Fibroblast of skin of abdomen (primary cell): ENCODE measurements at places on chromosomes 7 and 10.

DNA sequence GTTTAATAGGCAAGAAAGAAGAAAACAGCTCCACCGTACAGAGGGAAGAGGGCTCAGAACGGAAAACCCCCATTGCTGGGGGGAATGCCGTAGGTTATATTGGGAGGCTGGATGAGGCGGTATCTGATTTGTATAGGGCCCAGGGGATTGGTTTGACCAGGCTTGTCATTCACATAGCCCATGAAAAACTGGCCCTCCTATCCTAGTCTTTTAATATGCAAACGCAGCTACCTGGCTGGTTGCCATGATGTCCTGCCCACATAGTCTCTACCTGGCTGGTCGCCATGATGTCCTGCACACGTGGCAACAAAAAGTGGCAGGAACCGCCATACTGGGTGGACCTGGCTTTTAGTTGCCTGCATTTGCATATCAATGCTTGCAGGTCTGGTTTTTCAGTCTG, 84.7 kb downstream of the AUTS2 start:
- DNase-seq, result no peak

- no peak for DNase-seq
Observed at GRCh38 chr7:47216439-47216838, 365.5 kb downstream of the TNS3 start.

GRCh38 chr7:79282882-79283602, 170.4 kb downstream of the MAGI2 start:
- DNase-seq, result peak; percentile 93

DNA sequence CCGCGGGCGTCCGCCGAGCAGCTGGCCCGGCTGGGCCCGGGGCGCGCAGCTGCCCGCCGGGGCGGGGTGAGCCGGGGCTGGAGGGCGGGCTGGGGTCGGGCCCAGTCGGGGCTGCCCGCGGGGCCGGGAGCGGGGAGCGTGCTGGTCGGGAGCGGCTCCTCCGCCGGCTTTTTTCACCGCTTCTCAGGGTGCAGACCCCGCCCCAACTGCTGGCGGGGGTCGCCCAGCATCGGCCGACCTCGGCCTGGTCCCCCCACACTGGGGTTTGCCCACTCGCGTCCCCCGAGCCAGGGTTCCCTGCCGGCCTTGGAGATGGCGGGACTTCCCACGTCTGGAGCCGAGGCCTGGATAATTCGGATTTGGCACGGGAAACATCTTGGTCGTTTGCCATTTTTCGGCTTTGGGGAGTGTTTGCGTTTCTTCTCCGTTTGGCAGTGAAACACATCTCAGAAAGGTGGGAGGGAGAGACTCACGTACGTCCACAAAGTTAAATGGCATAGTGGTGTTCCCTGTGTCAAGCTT, 432 bp downstream of the TMEM248 start:
- peak; percentile 40 for DNase-seq

DNA sequence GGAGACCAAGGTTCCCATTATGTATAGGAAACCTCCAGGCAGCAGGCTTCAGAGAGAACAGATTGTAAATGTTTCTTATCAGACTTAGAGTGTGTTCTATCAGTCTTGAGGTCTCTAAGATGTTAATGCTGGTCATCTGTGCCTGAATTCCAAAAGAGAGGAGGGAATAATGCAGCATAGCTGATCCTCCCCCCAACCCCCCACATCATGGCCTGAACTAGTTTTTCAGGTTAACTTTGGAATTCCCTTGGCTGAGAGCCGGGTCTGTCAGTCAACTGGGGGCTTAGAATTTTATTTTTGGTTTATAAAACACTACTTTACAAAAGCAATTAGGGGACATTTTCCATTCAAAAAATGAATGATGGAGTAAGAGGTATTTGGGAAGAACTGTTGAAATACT, 184.3 kb downstream of the NEBL start:
- no peak for DNase-seq

DNA sequence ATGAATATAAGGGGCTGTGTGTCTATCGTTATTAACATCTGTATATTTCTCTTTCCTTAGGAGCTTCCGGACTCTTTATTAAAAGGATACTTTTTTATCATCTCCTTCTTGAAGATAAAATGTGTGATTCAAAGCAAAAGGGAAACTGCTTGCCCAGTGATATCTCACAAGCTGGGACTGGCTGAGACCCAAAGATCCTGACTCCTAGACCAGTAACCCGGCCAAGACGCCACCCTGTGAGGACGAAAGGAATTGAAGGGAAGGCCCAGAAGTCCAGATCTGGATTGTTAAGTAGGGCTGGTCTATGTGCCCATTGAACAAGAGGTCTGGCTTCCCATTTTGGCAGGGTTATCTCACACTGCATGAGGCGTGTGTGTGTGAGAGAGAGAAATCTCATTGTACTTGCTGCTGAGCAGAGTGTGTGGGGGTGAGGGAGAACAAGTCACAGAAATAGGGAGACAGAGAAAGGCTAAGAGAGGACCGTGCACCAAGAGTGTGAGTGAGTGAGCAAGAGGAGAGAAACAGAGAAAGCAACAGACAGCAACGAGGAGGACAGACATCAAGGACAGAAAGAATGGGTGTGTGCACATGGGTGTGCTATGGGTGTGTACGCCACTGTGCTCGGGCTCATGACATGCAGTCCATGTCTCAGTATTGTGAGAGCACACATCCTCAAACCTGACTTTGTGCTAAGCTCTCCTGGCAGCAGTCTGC, 75.4 kb downstream of the PLXNA4 start:
- no peak for DNase-seq

- no peak for DNase-seq
Observed at GRCh38 chr7:106552645-106553445, 108.1 kb downstream of the CCDC71L start.

GRCh38 chr10:122182308-122182707, 88.8 kb upstream of the BTBD16 start:
- no peak for DNase-seq

DNA sequence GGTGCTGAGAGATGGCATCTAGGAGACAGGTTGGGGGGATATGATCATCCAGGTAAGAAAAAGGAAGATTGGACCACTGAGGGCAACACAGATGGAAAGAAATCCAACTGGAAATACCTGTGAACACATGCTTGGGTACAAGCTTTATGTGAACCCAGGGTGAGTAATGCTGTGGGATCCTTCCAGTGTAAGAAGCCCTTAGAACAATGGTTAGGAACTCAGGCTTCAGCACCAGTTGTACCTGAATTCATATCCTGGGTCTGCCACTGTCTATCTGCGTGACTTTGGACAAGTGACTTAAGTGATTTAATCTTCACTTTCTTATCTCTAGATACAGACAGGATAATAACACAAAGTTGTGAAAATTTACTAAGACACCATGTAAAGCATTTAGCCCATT, 131.0 kb downstream of the ST7 start:
- no peak for DNase-seq

DNA sequence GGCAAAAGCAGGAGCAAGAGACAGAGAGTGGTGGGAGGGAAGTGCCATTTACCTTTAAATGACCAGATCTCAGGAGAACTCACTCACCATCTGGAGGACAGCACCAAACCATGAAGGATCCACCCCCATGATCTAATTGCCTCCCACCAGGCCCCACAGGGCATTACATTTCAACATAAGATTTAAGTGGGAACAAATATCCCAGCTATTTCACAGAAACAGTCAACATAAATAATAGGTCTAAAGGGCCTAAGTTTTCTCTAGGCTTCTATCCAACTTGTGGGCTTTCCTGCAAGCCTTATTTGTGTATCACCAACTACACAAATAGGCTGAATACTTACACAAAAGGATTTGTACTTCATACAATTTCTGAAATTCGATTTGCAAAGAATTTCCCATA, 196.8 kb upstream of the POT1 start:
- DNase-seq, result peak; percentile 0

GRCh38 chr7:44794331-44794730, 2.1 kb upstream of the PPIA start:
- DNase-seq, result peak; percentile 52

- DNase-seq, result no peak
Observed at GRCh38 chr10:98745645-98746044, 298.9 kb upstream of the HPS1 start.

DNA sequence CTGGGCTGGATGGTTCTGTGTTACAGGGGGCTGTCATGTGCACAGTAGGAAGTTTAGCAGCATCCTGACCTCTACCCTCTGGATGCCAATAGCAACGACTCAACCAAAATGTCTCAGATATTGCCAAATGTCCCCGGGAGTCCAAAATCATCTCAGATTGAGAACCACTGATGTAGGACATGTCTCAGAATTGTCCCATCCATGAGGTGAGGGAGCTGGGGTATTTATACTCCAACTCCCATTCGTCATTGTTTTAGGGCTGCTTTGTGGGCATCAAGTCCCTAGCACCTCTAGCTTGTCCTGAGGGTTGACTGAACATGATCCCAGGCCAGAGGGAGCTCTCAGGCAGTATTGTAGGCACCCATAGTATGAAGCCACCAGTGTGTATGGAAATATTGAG, 25.2 kb upstream of the COMTD1 start:
- no peak for DNase-seq

- peak; percentile 18 for DNase-seq
Observed at GRCh38 chr10:47361293-47361692, 13.1 kb downstream of the RBP3 start.

DNA sequence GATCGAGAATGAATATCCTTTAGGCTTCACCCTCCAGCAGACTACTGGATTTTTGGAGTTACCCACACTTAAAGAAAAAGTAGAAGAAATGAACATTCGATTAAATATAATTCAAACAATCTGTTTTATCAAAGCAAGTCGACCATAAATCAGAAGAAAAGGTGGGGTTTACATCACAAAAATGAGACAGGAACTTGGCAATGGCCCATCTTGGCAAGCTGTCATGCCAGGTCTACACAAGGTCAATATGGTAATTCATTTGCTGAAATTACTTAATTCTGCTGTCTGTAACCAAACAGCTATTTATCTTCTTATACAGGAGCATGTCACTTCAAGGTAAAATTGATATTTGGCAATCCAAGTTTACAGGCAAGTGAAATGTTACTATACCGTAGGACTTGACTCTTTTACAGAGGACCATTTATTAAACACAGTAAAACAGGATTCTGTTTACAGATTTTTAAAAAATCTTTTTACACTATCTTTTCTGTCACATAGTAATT, 640.6 kb upstream of the NRP1 start:
- DNase-seq, result no peak

DNA sequence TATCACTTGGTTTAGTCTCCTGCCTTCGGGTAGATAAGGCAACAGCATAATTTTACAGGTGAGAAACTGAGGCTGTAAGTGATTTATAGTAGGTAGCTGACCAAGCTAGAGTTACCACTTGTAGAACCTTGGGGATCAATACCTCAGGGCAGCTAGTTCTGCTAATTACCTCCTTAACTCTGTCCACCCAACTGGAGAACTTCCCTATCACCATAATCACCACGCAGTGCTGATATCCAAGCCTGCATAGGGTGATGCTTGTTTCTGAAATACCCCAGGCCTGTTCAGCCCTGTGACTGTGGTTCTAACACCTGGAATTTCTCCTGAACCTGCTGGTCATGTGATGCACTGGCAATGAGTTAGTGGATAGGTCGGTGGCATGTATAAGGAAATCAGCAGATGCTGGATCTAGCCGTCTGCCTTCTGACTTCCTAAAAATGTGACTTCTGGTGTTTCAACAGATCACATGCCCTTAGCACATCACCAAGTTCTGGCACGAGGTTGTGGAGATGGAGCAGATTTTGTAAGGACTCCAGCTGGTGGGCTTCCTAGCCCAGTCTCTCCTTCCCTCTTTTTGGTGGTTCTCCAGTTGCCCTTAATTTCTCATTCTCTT, 15.3 kb downstream of the PLAU start:
- DNase-seq, result no peak

DNA sequence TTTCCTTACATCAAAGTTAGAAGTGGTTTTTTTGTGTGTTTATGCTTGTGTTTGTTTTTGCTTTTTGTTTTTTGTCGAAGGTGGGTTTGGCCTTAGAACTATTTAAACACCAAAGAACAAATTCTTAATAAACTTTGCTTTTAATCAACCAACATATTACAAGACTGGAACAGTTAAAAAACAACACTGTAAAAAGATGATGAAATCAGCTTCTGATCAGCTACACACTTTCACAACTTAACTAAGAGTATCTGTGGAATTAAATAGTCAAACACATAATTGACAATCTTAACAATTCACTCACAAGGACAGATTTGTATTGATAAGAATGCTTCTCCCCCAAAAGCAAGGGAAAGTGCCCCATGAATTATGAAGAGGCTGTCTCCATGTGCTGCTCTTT, 58.8 kb downstream of the MRPL32 start:
- no peak for DNase-seq

DNA sequence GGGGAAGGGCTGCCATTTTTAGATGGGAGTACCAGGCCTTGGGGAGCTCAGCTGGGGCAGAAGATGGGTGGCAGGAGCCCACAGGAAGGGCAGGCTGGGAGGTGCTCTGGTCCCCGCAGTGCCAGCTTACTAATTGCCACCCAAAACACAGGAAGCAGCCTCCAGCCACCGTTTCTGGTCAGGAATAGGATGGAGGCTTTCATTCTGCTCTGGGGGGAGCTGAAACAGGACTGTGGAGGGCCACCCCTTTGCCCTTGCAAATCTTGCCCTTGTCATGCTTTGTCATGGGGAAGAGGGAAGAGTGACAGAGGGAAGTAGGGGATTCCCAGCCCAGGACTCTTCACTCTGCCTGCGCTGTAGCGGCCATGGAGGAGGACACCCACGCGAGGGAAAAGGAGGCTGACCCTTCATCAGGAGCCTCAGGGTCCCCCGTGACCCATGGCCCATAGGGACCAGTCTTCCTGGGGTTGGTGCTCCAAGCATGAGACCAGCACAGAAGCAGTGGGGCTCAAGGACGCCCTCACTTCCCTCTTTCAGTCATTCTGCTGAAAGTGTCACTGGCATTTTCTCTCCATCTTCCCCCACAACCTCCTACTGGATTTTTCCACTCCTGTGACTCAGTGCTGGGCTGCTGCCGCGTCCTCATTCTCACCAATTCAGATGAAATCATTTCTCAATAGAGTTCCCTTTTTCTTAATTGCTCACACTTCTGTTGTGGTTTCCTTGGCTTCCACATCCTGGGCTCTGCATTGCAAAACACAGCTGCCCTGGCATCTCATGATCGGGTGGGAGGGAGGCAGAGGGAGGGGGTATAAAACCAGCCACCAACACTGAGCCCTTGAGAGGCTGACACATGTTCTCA, 61.9 kb downstream of the MKI67 start:
- DNase-seq, result peak; percentile 74
